ENCODE measurements at places on chromosomes 5 and 9. TPM values are rescaled to one million over a fixed set of nuclear protein-coding genes. Genes with fewer than 3 reads are reported as not detected.

DNA sequence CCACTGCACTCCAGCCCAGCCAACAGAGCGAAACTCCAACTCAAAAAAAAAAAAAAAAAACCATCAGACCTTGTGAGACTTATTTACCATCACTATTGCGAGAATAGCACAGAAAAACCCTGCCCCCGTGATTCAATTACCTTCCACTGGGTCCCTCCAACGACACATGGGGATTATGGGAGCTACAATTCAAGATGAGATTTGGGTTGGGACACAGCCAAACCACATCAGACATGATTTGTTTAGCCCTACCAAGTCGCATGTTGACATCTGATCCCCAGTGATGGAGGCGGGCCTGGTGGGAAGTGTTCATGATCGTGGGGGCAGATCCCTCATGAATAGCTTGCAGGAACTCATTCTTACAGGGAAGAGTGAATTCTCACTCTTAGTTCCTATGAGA is 26.6 kb downstream of the MYO10 start:
- no peak for DNase-seq

GRCh38 chr5:34771076-34771475 is 67.9 kb upstream of the TTC23L start:
- no peak for DNase-seq

The OLFM1 gene
- polyA plus RNA-seq = 5.8 TPM

DNA sequence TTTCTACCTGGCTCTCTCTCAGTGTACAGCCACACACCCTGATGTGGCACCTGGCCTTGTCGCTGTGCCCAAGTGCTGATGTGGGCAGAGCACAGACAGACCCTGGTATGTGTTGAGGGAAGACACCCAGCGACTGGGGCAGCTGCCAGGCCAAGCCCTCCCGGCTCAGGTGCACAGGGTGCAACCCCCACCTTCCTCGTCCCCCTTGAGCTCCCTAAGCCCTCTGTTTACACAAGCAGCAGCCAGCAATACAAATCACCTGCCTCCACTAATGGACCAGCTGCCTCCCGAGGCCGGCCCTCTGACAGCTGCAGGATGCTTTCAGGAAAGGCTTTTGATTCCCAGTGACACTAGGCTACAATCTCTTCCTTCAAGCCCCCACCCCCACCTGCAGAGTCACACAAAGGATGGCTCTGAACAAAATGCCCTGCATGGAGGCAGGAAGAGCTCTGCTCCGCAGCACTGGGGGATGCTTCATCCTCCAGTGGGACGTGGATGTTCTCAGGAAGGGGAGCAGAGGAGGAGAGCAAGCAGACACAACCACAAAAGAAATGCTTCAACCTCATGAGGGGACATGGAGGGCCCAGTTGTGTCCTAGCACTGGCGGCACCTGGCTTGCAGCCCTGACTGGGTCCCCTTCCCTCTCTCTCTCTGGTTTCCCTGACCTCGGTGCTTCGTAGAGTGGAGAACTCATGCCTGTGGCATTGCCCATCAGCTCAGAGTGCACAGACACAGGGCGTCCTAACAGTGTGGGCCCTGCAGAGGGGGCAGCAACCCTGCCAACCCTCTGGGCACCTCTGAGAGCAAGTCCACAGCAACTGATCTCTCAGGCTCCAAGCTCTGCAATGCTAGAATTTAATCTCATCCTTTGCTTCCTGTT is 140.8 kb downstream of the BARX1 start:
- no peak for DNase-seq

DNA sequence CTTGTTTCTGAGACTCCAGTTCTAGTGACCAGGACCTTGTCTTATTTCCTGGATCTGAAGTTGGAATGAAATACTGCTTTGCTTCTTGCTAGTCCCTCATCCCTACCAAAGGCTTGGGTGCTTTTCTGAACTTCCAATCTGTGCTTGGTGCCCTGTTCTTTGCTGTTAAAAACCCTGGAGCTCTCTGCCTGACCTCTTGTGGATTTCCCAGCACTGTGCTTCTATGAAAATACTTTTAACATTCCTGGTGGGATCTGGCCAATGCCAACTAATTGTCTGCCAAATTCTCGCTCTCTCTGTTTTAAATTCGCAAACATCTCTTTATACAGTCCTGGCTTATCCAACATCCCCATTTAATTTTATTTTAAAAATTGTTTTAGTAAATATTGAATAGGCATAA is 26.7 kb upstream of the CSNK1G3 start:
- no peak for DNase-seq

DNA sequence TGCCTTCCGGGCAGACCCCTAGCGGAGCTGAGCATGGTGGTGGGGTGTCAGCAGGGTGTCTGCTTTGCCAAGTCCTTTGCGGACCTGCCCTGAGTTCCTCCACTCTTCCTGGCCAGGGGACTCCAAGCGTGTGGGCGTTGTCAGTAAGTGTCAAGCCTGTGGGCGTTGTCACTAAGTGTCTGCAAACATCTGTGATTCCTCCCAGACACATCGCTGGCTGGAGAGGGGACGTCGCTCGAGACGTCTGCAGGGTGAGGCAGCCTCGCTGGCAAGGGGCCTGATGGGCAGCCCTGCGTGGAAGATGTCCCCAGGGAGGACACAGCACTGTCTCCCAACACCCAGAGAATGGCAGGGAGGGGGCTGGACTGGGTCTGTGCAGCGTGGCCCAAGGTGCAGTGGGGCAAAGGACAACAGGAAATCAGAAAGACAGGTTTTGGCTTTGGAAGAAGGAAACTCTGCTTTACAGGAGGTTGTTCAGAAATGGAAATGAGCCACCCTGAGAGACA is 28.8 kb downstream of the ADAMTSL2 start:
- no peak for DNase-seq

DNA sequence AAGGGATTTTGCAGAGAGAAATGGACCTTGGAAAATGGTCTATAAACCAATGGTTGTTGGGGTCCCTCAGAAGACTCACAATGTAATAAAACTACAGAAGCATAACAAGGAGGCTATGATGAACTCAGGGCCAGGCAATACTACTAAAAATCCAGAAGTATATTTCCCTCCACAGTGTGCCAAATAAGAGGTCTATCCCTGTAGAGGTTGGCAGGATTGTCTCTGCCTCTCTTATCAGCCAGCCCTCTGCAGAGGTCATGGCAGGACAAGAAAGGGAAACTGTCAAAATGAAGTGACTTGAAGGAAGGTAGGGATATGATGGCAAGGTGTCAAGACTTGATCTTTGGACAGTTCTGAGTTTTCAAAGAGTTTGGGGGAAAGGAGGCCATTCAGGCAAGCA is 115.7 kb upstream of the NR5A1 start:
- no peak for DNase-seq

DNA sequence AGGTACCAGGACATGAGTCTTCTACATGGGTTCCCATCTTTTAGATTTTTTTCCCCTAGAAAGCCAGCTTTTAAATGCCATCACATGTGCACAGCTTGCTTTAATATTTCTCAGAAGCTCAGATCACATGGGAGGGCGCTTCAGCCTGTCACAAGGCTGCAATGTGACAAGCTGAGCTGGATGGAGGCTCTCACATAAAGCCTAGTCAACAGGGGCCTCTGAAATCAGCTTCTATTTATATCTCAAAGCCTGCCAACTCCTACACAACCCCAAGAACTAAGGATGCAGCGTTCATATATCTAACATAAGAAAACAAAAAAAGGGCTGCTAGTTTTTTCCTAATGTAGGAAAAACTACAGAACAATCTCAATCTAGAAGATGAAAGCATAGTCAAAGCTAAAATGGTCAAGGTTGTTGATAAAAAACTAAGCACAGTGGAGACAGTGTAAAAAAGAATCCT is 2.3 kb downstream of the ZFAND5 start:
- peak; percentile 66 for DNase-seq

- DNase-seq = peak; percentile 13
These were observed at the start of gene NMUR2 for GRCh38 chr5:152405145-152405544. Gene NMUR2 (minus strand): TSS chr5:152405279. CDS start chr5:152405113, 166 bp downstream.

GRCh38 chr9:4832786-4833579 is 40.2 kb downstream of the RCL1 start:
- no peak for DNase-seq

- no peak for DNase-seq
These were observed 71.0 kb downstream of the OSMR start for GRCh38 chr5:38916802-38917201.

The SLC6A7 gene
- 0.17 TPM for polyA plus RNA-seq

DNA sequence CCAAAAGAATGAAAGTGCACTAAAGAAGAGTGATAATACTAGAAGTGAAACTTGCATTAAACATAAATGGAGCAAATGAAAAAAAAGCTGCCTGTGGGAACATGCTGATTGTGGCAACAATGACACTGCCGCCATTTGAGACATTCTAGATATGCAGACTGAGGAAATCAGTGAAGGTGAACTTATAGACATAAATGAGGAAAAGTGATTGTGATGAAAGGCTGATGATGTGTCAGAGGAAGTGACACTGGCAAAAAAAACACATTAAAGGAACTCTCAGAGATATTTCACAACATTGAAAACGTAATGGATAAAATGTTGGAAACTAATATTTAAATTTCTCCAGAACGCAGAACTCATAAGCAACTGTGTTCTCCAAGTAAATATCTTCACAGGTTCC is 1.2 kb downstream of the ERCC8 start:
- no peak for DNase-seq

- no peak for DNase-seq
These were observed 423.7 kb upstream of the ST8SIA4 start for GRCh38 chr5:101326766-101327165.

The CAST gene
- 136 TPM for polyA plus RNA-seq

The DBH gene
- polyA plus RNA-seq = 1.0 TPM

DNA sequence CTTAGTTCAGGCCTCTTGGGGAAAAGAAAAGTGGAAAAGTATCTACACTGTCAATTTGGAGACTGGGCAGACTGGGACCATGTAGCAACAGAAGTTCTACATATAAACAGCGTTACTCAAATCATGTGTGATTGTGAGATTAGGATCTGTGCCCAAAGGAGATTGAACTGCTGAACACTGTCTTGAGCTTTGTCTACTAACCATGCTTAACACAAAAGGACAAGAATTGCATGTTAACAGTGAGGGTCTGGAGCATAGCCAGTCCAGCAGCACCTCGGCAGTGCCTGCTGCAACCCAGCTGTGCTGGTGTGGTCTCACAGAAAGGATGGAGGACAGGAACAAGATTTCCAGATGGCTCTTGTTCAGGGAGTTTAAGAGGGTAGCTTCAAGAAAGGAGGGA is 5.7 kb downstream of the PAM start:
- DNase-seq = no peak

The ZFYVE16 gene
- polyA plus RNA-seq = 81.7 TPM

The PHF24 gene
- 0.47 TPM for polyA plus RNA-seq

The C9orf50 gene
- 1.4 TPM for polyA plus RNA-seq

DNA sequence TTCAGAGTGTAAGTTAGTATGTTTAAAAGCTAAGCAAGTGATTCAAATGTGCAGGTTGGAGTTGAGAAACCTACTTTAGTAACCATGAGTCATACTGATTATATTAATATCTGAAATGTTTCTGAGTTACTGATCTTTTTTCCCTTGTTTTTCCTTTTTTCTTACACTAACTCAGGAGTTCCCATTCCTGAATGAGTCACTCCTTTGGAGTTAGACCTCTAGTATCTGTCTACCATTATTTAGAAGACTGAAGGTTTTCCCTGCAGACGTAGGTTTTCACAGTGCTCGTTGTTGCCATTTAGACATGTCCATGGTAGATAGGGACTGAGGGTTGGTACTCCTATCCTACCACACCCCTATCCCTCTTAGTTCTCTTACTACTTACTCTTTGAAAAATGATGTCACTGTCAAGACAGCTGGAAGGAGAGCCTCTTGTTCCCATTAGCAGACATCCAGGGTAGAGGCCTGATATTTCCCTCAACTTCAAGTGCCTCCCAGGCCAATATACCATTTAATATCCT is 20.2 kb downstream of the OCLN start:
- DNase-seq = no peak

DNA sequence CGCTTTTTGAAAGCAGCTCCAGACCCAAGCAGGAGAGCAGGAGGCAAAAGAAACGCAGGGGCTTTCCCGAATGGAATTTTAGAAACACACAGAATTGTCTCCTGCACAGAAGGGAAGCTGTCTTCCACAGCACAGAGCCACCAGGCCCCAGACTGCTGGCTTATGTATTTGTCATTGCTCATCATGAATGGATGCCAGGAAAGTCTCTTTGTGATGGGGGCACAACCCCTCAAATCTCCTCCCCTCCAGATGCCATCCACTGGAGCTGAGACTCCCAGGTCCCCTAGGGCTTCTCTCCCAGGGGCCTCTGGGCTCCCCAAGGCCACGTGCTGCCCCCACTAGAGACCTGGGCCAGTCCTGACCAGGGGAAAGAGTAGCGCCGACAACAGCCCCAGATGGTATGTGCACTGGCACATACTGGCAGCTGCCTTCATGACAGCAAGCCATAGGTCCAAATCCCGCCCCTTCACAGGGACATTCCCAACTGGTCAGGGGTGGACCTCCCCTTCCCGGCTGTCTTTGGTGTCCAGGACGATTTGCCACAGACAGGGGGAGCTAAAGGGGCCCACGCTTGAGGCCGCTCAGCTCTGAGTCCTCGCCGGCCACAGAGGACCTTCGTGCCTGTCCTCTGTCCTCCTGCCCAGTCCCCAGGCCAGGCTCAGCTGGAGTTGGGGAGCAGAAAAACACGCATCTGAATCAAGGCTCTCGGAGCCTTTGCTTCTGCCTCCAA is 127.8 kb downstream of the KCNIP1 start:
- DNase-seq = no peak

DNA sequence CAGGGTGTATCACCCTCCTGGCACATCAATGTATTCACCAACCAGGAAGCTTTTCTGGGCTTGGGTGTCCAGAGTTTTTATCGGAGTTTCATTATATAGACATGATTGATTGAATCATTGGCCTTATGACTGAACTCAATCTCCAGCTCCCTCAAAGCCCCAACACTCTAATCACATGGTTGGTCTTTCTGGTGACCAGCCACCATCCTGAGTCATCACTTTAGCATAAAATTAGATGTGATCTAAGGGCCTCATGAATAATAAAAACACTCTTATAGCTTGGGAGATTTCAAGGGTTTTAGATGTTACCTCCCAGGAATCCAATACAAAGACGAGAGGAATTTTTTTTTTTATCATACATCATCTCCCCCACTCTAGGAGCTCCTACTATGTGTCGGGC is 7.7 kb upstream of the PBX3 start:
- no peak for DNase-seq

DNA sequence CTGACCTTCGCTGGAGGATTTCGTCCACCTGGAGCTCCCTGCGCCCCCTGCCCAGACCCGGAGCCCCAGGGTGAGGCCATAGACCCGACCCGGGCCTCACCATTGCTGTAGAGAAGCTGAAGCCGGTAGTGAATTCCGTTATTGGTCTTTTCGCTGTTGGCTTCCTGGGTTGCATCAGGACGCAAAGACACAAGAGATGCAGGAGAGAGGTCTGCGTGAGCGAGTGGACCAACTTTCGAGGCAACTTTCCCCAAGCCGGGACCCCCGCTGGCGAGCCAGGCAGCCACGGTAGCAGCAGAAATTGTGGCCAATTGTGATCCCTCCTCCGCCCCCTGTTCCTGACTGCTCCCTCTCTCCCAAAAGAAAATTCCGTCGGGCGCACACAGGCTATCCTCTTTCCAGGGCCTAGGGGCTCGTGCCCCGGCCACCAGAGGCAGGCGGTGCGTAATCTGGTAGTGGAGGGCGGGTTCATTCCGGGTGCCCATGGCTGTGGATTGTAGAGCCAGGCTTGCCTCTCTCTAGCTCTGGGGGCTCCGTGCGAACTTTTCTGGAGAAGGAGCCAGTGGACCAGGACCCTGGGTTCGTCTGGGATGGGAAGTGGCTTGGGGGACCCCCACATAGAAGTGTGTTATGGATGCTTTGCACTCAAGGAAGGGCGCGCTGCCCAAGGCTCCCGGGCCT is 3.3 kb downstream of the EBF1 start:
- DNase-seq = no peak

GRCh38 chr5:98982880-98983279 is 54.1 kb upstream of the CHD1 start:
- no peak for DNase-seq

GRCh38 chr9:26781906-26782305 is 110.7 kb downstream of the CAAP1 start:
- no peak for DNase-seq

Data from renal cortex interstitium (tissue), 15 donors.